HT-29 (cell line): ENCODE measurements at places on chromosomes 7 and 10.
A peak's percentile ranks its signal among the peaks of the same experiment; 100 is the strongest.

DNA sequence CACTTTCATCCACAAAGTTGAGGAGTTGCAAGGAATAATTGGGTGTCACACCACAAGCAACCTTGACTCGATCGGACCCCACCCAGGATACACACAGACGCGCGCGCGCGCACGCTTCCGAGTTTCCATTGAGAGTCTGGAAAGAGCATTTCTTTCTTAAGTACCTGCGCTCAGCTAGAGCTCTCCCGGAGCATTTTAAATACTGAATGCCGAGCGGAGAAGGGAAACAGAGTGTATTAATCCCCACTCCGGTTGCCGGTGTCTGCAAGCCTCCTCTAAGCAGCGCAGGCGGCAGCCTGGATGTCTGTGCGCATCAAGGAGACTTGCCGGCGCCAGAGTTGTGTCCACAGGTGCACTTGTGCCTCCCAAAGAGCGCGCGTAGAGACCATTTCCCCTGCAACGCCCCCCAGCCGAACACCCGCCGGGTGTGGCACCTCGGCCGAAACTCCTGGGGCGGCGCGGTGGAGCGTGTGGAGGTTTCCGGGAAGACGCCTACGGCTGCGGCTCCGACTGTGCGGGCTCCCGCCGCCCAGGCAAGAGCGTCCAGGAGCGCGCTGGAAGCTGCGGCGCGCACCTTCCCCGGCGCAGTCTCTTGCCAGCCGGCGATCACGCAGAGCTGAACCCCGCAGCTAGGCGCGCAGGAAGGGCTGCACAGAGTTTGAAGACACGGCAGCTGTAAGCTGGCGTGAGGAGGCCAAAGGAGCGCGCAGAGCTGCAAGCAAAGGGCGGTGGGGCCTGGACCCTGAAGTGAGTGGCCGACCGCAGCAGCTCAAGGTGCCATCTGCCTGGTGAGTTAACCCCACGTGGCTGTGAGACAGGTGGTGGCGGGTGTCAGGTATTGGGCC lies 1.1 kb upstream of the FEZF1 start:
- peak; percentile 16 for DNase-seq

DNA sequence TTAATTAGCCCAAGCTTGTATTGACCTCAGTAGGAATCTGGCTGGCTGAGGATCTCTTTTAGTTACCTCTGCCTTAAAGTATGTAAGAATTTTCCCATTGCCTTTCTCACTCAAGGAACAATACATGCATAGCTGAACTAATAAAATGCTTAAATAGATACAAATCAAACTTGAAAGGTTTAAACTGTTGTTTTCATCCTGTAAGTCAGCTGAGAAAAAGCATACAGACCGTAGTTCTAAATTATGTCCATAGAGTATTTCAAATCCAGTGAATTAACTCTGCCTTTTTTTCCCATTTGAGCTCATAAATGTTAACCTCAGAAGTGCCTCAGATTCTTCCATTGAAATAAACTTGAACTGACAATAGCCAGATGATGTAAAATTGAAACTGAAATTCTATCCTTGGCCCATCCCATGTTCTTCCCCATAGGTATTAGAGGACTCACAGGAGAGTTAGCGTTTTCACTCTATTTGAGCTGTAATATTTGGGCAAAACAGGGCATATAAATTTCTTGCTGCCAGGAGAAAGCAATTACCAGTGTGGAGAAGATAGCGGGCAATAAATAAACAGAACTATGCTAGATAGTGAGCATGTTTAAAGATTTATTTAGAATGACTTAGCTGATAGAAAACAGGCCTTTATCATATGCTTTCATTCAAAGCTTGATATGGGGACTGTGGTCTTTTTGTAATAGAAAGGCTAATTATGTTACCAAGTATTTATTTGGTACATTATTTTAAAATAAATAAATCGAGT lies 163.7 kb downstream of the WNT2 start:
- DNase-seq = no peak

- DNase-seq = peak; percentile 51
These were observed 3.3 kb downstream of the AVPI1 start for GRCh38 chr10:97683556-97684367.

DNA sequence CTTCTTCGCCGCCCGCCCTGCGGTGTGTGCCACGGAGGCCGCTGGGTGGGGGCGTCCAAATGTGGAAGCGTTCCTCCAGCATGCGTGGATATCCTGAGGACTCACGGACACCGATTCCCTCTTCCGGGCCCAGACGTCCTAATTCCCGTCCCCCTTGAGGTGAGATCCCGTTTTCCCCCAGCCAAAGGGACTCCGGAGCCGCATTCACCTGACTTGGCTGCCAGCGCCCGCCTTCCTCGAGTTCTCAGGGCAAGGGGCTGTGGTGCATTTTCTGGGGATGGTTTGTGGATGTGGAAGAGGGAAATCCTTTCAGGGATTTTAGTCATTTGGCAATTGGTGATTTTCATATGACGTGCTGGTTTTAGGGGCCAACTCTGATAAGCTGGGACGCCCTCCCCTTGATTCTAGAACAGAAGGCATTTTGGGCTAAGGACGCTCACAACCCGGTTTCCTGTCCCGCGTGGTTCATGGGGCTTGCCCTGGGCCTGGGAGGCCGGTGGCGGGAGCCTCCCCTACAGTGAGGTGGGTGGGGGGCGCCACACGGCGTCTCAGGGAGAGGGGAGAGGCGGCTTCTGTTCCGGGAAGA lies 165.4 kb downstream of the ACTR3B start:
- no peak for DNase-seq

- peak; percentile 61 for DNase-seq
These were observed 54.6 kb upstream of the NRG3 start for GRCh38 chr10:81820418-81820817.

- no peak for DNase-seq
These were observed 265.1 kb downstream of the ZEB1 start for GRCh38 chr10:31584098-31584631.

- DNase-seq = no peak
These were observed 61.0 kb downstream of the PLPP4 start for GRCh38 chr10:120517881-120518484.

DNA sequence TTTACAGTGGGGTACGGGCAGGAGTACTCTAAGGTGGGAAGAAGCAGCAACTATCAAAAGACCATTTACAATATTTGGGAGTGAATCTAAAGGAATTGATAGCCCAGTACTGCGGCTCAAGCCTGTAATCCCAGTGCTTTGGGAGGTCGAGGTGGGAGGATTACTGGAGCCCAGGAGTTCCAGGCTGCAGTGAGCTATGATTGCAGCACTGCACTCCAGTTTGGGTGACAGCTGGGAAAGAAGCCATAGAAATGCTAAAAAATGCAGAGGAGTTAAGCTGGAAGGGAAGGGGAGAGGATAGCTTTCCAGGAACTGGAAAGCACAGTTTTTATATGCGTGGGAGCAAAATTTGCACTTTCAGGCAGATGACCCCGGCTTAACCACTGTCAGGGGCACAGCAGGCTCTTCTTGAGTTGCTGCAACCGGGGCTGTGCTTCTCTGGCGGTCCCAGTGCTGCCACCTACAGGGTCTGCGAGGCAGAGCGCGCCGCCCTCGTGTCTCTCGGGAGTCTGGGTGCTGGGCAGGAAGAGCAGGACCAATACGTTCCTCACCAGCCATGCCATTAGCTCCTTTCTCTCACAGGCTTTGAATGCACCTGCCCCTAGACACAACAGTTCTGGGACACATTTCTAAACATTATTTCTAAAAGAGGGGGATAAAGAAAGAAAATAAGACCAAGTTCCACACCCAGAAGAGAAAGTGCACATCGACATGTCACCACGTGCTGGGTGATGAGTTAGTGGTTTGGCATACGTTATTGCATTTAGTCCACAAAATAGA lies 10.1 kb upstream of the BMPER start:
- peak; percentile 78 for DNase-seq

- DNase-seq = peak; percentile 73
These were observed 657 bp downstream of the HACD1 start for GRCh38 chr10:17616403-17617030.

DNA sequence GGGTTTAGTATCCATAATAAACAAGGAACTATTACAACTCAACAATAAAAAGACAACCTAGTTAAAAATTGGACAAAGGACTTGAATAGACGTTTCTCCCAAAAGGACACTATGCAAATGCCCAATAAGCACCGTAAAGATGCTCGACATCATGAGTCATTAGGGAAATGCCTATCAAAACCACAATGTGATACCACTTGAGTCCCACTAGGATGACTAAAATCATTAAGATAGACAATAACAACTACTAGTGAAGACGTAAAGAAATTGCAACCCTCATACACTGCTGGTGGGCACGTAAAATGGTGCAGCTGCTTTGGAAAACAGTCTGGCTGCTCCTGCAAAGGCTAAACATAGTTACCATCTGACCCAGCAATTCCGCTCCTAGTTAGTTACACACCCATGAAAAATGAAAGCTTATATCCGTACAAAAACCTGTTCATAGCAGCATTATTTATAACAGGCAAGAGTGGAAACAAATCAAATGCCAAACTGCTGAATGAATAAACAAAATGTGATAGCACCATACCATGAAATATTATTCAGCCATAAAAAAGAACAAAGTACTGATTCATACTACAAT lies 17.3 kb downstream of the CCDC3 start:
- no peak for DNase-seq

DNA sequence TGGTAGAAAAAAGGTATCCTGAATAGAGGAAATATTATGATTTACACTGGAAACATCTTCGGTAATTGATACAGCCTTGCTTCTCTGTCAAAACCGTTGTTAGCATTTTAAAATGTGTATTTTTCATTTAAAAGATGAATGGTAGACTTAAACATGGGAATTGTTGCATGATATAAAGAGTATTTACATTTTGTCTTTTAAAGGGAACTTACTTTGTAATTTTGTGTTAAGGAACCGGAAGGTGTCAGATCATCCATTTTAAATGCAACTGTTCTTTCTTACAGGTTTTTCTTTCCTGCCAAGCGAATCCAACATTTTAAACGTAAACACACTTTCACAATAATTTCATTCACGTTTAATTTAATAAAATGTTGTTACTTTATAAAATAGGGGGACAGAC lies 1.8 kb upstream of the IGF2BP3 start:
- peak; percentile 56 for DNase-seq

GRCh38 chr10:125013529-125013872 lies 71.6 kb downstream of the ZRANB1 start:
- no peak for DNase-seq

DNA sequence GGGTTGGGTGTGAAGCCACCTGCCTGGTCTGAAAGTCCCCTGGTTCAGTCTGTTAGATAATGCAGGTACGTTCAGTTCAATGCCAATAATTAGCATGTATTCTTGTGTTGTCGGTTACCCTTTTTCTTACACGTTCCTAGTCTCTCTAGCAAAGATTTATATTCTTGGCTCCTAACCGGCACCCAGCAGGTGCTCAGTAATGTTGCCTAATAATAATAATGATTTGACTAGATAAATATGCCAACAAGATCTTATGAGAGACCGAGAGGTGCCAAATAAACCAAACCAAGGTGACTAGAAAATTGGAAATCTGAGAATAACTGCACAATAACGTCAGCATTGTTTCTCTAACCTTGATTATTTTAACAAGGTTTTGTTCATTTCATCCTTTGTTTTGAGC lies 1.1 kb upstream of the SMIM30 start:
- no peak for DNase-seq

DNA sequence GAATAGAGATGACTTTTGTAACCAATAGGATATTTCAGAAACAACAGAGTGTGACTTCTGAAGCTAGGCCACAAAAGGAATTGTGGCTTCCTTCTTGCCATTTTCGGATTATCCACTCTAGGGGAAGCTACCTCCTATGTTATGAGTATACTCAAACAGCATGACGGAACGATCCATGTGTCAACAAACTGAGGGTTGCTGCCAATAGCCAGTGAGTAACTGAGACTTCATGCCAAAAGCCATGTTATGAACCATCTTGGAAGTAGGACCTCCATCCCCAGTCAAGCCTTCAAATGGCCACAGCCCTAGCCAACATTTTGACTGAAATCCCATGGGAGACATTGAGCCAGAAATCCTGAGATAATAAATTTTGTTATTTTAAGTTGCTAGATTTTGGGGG lies 69.0 kb upstream of the IL6 start:
- DNase-seq = no peak
